Bronchial smooth muscle cell (primary cell): ENCODE measurements at places on chromosomes 1 and 21. TPM values are rescaled to one million over a fixed set of nuclear protein-coding genes. Genes with fewer than 3 reads are reported as not detected.

PLA2G2C gene
- not detected in 2 replicates for total RNA-seq

POTED gene
- total RNA-seq = not detected in 2 replicates

CACNA1S gene
- total RNA-seq = not detected in 2 replicates

MYOC gene
- total RNA-seq = 0.52 and 1.3 TPM in 2 replicates

OLIG2 gene
- not detected in 2 replicates for total RNA-seq

TSPAN1 gene
- total RNA-seq = not detected in 2 replicates

ERVH48-1 gene
- not detected in 2 replicates for total RNA-seq

OR10J1 gene
- total RNA-seq = not detected in 2 replicates

LDLRAD1 gene
- not detected in 2 replicates for total RNA-seq

GNG4 gene
- total RNA-seq = not detected in 2 replicates

IL19 gene
- total RNA-seq = not detected in 2 replicates

LRRC40 gene
- 11.3 and 15.3 TPM in 2 replicates for total RNA-seq

DAB1 gene
- total RNA-seq = under 0.01 and 0.32 TPM in 2 replicates

S100A3 gene
- total RNA-seq = 4.3 and 9.6 TPM in 2 replicates

CYB5RL gene
- 6.7 and 8.2 TPM in 2 replicates for total RNA-seq

MPZ gene
- total RNA-seq = 0.77 and 1.4 TPM in 2 replicates

MPC2 gene
- 27.5 and 48.1 TPM in 2 replicates for total RNA-seq

CFHR5 gene
- not detected in 2 replicates for total RNA-seq

ITLN2 gene
- total RNA-seq = not detected in 2 replicates

LIN28A gene
- total RNA-seq = under 0.01 TPM in 1 of 2 replicates, not detected in the other

MSH4 gene
- 0.16 and 0.52 TPM in 2 replicates for total RNA-seq

LCE3E gene
- not detected in 2 replicates for total RNA-seq

AMY1C gene
- total RNA-seq = not detected in 2 replicates

HAX1 gene
- total RNA-seq = 69.2 and 82.4 TPM in 2 replicates

RHOU gene
- 0.17 and 1.4 TPM in 2 replicates for total RNA-seq

S100A12 gene
- total RNA-seq = not detected in 2 replicates
